ENCODE measurements at places on chromosomes 2 and 18.
A peak's percentile ranks its signal among the peaks of the same experiment; 100 is the strongest.

DNA sequence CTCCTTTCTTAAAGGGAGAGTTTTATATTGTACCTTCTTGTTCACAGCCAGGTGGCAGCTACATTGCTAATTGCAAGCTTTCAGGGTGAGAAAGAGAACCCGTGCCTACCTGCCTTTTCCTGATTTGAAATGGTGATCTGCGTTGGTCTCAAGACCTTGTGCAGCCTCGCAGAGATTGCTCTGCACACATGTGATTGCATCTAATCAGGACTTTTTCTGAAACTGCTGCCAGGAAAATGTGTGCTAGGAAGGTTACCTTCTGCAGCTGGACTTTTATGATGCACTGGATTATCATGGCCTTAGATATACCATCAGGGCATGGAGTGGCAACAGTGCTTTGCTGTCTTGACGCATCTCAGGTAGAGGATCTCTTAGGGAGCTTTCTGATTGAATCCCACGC is 45.1 kb downstream of the AGAP1 start:
- no peak for DNase-seq

GRCh38 chr2:139162456-139162855 is 382.3 kb upstream of the NXPH2 start:
- DNase-seq = no peak

DNA sequence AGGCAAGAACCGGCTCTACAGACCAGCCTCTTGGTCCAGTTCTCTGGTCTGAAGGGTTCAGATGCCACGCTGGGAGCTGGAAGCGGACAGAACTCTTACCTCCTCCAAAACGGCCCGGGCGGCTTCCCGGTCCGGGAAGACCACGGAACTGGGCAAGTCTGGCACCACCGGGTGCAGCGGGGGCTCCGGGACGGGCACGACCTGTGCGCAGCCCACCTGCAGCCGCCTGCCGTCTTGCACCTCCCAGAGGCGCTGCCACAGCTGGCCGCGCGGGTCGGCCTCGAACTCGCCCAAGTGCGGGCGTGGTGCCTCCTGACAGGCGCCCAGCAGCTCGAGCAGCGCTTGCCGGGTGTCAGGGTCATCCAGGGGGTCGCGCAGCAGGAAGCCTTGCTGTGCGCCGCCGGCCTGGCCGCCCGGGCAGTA is 773 bp downstream of the CMPK2 start:
- DNase-seq = no peak

DNA sequence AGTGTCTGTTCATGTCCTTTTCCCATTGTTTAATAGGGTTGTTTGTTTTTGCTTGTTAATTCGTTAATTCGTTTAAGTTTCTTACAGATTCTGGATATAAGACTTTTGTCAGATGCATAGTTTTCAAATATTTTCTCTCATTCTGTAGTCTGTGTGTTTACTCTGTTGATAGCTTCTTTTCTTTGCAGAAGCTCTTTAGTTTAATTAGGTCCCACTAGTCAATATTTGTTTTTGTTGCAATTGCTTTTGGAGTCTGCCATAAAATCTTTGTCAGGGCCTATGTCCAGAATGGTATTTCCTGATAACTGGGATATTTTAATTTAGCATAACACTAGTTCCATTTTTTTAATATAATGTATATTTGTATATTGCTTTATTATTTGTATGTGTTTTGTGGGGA is 1380.1 kb downstream of the SUCLG1 start:
- no peak for DNase-seq

GRCh38 chr2:106107509-106108131 is 86.5 kb downstream of the UXS1 start:
- peak; percentile 45 for DNase-seq

- DNase-seq = no peak
These were observed 579 bp upstream of the EMX1 start for GRCh38 chr2:72916743-72917137.

DNA sequence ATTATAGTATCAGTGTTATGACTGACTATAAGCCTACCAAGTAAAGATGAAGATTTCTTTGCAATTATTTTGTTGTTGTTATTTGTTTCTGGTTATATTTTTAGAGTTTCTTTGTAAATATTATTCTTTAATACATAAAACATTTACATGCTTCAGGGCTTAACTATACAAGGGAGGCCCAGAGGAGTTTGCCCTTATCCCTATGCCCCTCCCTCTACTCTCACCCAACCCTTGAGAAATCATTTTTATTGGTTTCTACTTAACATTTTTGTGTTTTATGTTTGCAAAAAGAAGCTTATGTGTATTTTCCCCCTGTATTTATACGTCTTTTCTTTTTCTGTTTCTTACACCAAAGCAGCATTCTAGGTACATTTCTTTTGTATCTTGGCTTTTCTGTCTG is 30.5 kb downstream of the MRPS9 start:
- DNase-seq = no peak

- no peak for DNase-seq
These were observed 147.9 kb downstream of the DOCK10 start for GRCh38 chr2:224894356-224894755.

GRCh38 chr2:134070281-134070741 is 183.6 kb upstream of the MGAT5 start:
- no peak for DNase-seq

DNA sequence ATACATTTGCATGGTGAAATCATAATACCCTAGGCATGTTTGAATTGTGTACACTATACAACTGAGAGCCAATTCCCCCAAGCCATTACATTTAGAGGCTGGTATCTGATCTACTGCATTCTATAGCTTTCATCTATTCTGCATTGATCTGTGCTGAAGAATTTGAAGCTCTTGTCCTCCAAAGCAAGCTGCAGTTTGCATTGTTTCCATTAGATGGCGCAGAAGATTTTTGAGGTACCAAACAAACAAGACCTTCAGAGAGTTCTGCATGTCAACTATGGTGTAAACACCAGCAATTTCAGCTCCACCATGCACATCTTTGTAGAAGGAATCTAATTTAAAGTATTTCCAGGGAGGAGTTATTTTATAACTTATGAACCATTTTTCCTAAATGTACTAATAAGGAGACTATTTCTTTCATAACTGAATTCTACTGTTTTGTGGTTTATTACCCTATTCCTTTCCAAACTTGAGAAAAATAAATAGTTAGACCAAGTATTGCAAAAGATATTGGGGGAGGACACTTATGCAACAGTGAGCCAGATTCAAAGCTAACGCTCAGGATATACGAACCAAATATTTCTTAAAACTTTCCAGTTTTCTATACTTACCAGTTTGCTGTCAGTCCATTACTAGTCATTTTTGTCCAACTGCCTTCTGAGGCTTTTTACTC is 761.8 kb upstream of the ACVR2A start:
- peak; percentile 10 for DNase-seq

- no peak for DNase-seq
These were observed 307.4 kb downstream of the NDUFA10 start for GRCh38 chr2:239717706-239718105.

GRCh38 chr2:24125956-24126355 is 2.7 kb downstream of the FAM228B start:
- DNase-seq = no peak

DNA sequence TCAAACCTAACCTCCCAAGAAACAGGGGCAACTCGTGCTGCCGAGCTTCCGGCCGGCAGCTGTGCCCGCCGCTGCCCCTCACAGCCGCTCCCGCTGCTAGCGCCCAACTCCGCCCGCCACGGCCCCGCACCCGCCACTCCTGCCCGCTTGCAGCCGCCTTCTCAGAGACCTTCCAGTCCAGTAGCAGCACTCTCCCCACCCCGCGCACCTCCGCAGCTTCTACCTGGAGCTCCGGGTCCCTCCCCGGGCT is 722 bp upstream of the C2orf15 start:
- no peak for DNase-seq

GRCh38 chr2:224077773-224078507 is 38.9 kb upstream of the SERPINE2 start:
- no peak for DNase-seq

DNA sequence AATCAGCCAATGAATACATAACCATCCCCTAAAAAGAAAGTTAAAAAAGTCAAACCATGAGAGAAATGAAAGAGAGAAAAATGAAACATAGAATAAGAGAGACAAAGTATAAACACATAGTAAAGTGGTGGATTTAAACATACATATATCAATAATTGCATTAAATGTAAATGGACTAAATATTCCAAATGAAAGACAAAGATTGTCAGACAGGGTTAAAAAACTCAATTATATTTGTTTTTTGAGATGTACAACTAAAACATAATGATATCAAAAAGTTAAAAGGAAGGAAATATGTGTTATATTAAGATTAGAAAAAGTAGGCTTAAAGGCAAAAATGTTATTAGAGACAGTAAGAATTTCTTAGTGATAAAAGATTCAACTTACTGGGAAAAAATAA is 83.8 kb upstream of the CELF4 start:
- DNase-seq = no peak

DNA sequence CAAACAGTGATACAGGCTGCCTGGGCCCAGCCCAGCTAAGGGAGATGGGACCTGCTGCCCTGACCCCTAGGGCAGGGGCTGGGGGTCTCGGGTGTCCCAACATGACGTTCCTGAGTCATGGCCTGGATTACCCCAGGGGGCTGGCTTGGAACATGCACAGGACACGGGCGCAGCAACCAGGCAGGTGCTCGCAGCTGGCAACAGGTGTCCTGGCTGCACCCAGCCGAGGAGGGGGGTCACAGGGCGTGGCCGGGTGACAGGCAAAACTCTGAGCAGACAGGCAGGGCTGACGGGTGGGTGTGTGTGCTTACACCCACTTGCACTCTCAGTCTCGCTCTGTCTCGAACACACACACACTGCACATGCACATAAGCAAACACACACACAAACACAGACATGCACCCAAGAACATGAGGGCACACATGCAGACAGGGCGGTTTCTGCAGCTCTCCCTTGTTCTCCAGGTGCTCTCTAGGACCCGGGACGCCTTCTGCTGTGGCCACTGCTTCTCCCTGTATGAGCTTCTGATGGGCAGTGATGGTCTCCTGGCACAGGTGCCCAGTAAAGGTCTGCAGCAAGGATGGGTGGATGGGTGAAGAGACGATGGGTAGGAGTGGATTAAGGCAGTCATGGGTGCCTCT is 33.7 kb upstream of the TAF1B start:
- DNase-seq = no peak

DNA sequence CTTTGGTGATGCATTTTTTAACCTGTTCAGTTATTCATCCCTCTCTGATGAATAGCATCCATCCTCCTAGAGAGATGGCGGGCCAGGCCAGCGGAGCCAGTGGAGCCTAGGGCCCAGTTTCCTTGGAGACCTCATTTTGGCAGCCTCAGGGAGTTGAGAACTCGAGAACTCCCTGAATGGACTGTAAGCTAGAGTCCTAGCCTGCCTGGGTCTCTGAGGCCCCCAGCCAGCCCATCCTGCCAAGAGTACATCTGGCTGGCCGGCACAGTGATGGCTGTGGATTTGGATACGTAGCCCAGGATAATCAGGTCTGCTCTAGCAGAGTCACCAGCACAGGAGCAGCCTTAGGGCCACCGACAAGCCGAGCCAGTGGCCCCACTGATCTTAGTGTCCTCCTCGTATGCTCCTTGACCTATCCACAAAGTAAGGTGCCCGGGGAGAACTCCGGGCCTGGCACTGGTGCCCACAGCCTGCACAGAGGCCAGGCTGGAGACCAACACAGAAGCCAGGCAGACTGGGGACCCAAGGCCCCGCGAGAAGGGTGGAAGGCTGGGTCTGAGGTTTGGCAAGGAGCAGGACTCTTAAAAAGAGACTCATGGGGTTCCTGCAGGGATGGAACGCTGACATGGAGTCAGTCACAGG is 110.5 kb upstream of the MCFD2 start:
- no peak for DNase-seq

GRCh38 chr2:55883357-55883756 is 40.2 kb downstream of the EFEMP1 start:
- no peak for DNase-seq

GRCh38 chr2:173990970-173991819 is 26.0 kb upstream of the SP3 start:
- no peak for DNase-seq

GRCh38 chr2:203982276-203982675 is 45.7 kb downstream of the ICOS start:
- no peak for DNase-seq

- DNase-seq = no peak
These were observed 36.8 kb upstream of the EML4 start for GRCh38 chr2:42132191-42132965.

DNA sequence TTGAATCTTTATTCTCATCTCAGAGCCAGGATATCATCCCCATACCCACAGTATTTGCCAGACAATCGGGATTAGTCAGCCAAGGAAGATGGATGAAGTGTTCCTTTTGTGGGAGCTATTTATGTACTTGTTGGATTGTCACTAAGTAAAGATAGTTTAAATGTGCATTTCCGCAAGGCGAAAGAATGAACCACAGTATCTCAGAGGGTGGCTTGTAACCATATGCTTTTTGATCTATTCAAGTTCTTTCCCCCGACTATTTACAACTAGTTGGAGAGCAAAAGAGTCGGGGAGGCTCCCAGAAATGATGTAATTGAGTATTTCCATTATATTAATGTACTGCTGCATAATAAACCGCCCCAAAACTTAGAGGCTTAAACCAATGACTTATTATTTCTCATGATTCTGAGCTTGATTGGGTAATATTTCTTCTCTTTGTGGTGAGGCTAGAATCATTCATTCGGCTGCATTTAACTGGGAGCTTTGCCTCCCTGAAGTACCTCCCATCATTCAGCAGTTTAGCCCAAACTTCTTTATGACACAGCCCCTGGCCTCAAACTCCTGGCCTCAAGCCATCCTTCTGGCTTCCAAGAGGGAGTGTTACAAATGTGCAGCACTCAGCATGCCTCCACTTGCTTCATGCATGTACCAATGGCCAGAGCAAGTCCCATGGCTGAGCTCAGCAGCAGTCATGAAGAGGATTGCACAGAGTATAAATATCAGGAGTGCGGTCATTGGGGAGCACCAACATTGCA is 423.7 kb downstream of the METTL4 start:
- no peak for DNase-seq

- DNase-seq = no peak
These were observed 58.1 kb downstream of the AGAP1 start for GRCh38 chr2:235551965-235552364.

DNA sequence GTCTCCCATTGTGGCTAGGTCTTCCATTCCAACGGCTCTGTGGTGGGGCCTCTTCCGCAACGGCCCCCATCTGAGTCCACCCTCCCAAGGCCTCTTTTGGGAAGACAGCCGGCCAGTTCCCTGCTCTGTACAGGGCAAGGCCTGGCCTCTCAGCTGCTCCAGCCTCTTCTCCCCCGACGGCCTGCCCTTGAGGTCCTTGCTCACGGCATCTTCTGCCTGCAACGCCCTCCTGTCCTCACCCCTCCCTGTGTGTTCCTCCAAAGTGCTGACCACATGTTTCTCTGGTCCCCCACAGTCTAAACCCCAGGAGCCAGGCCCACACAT is 16.0 kb downstream of the HS6ST1 start:
- DNase-seq = no peak

GRCh38 chr2:55917117-55917516 is 6.5 kb downstream of the EFEMP1 start:
- DNase-seq = no peak

- DNase-seq = no peak
These were observed 1817.4 kb downstream of the SUCLG1 start for GRCh38 chr2:82641598-82642180.
